ENCODE measurements at places on chromosomes 3 and 15. TPM values are rescaled to one million over a fixed set of nuclear protein-coding genes. Genes with fewer than 3 reads are reported as not detected.

Gene VPS33B
- 7.3 TPM for total RNA-seq

Gene SPTBN5
- total RNA-seq: under 0.01 TPM

Gene PLSCR5
- not detected for total RNA-seq

Gene SLC28A1
- total RNA-seq: not detected

Gene ALPK3
- 15.3 TPM for total RNA-seq
